NB4 (cell line): ENCODE measurements at places on chromosomes 12 and 14.

GRCh38 chr14:24889843-24890242, 160.1 kb downstream of the STXBP6 start:
- DNase-seq = no peak

GRCh38 chr12:71208053-71208685, 50.4 kb upstream of the TSPAN8 start:
- no peak for DNase-seq

GRCh38 chr14:53103636-53104340, 49.3 kb downstream of the DDHD1 start:
- no peak for DNase-seq

GRCh38 chr14:47662466-47662865, 12.9 kb downstream of the MDGA2 start:
- no peak for DNase-seq

DNA sequence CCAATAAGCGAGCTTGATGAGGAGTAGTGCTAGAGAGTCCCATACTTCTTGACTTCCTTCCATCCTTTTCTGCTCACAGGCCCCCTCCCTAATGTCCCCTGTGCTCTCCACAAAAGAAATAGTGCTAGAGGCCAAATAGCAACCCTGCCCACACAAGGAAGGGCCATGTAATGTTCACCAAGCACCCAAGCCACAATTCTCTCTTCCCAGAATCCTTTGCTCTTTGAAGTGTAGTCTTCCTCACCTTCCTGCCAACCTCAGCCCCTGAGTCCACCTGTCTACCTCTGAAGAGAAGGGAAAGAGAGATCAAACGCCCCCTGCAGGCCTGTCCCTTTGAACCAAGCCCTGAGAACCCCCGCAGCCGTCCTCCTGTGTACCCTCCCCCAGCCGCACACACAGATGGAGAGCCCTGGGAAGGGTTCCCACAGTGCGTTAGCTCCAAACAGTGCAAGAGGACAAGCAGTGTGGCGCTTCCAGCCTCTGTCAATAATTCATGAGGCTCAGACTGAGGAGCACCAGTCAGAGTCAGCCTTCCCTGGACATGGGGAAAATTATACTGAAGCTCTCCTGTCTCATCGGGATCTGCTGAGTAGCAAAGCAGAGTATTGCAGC, 1.9 kb upstream of the DHRS4 start:
- no peak for DNase-seq

- no peak for DNase-seq
These were observed 96.4 kb downstream of the GAS2L3 start for GRCh38 chr12:100669922-100670321.

DNA sequence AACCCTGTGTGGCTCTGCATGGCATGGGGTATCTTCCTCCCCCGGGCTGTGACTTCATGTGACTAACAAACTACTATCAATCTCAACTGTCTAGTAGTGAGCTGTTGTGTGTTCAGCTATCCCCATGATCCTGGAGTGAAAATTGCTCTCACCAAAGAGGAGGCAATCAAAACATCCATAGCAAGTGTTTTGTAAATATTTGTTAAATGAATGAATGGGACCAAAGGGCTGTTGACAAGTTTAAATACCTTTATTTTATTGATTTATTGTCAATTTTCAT, 138.1 kb upstream of the CPM start:
- DNase-seq = no peak

DNA sequence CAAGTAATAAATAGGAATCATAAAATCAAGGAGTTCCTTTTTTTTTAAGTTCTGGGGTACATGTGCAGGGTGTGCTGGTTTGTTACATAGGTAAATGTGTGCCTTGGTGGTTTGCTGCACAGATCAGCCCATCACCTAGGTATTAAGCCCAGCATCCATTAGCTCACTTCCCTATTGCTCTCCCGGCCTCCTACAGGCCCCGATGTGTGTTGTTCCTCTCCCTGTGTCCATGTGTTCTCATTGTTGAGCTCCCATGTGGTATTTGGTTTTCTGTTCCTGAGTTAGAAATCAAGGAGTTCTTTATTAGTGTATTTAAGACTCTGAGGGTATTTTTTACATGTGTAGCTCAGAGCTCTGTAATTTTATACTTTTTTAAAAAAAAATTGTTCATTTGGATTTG, 86.0 kb downstream of the SCFD1 start:
- DNase-seq = peak; percentile 2

- DNase-seq = no peak
These were observed 802.0 kb downstream of the C12orf50 start for GRCh38 chr12:87227162-87227561.

- no peak for DNase-seq
These were observed 21.0 kb downstream of the KRT80 start for GRCh38 chr12:52170827-52171226.

DNA sequence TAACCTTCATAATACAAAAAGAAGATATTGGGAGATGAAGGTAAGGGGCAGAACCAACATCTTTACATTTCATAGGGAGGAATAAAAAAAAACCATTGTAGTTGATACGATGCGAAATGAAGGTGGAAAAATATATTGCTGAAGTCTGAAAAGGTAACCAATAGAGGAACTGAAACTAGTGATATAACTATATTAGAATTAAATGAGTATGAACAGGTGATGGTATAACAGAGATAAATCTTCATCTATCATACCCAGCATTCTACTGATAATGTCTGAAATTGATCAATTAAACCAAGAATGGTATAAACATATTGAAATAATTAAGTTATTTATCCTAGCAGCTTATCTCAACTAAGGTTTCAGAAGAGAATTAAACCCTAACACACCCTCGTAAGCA, 332.1 kb downstream of the NELL2 start:
- no peak for DNase-seq

DNA sequence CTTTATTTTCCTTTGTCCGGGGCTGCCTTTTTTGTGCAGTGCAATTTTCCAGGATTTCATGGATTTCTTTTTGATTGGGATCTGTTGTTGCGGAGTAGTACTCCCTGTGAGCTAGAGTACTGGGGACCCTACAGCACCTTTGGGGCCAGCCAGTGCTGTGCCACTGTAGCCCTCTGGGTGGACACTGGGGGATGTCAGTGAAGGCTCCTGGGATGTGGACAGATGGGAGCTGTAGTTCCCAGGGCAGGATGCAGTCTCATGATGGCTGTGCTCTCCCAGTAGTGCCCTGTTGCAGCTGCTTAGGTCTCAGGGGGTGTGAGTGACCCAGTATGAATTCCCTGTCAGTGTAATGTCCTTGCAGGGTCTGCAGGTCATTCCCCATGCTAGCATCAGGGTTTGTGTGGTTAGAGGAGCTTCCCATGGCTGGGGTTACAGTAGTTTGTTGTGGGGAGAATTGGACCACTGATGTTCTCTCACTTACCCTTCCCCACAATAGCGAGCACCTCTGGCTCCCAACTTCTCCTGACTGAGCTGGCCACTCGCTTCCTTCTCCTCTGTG, 72.2 kb downstream of the BRMS1L start:
- no peak for DNase-seq

GRCh38 chr12:69331909-69332684, 16.1 kb upstream of the LYZ start:
- DNase-seq = no peak

DNA sequence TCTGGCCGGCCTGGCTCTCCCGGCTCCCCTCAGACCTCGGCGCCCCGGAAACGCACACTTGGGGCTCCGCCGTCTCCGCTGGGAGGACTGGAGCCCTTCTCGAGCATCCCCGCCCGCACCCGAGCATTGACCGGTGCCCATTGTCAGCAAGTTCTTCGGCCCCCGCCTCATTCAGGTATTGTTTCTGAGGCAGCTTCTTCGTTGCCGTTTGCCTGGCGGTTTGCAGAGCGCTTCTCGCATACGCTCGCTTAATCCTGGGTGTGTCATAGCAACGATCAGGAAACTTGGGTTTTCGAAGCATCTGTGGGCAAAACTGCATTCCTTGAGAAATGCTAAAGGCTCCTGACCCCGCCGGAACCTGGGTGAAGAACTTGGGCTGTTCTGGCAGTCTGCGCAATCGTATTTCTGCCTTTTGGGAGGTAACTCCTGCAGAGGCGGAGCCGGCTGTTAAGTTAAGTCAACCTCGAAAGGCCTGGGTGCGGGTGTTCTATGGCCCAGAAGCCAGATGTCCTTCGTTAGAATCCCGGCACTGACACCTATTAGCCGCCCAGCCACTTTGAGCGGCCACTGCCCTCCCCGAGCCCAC, 518 bp downstream of the GSKIP start:
- DNase-seq = peak; percentile 61

DNA sequence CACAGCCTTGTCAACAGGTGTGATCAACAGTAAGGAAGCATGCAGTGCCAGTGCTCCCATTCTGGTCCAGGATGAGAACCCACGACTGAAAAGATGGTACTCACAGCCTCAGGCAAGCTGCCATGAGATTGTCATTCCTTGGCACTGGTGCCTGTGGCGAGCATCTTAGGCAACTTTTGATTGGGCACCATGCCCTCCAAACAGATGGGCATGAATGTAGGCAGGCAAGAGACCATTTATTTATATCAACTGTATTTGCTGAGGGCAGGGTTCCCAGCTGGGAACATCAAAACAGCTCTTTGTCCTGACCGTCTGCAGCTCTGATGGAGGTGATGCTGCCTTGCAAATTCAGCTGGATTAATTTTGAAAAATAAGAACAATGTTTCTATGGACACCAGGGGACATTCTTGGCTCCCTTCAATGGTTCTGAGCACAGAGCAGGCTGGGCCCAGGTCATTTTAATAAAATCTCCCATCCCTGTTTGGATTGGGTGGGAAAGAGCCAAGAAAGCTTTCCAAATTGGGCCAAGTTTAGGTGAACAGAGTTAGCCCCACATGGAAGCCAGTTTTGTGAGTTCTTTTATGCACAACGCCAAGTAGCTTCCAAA, 522.5 kb downstream of the RMST start:
- no peak for DNase-seq

GRCh38 chr12:32467959-32468863, 68.9 kb downstream of the FGD4 start:
- DNase-seq = no peak

GRCh38 chr14:54599966-54600716, 33.2 kb downstream of the SAMD4A start:
- DNase-seq = no peak

DNA sequence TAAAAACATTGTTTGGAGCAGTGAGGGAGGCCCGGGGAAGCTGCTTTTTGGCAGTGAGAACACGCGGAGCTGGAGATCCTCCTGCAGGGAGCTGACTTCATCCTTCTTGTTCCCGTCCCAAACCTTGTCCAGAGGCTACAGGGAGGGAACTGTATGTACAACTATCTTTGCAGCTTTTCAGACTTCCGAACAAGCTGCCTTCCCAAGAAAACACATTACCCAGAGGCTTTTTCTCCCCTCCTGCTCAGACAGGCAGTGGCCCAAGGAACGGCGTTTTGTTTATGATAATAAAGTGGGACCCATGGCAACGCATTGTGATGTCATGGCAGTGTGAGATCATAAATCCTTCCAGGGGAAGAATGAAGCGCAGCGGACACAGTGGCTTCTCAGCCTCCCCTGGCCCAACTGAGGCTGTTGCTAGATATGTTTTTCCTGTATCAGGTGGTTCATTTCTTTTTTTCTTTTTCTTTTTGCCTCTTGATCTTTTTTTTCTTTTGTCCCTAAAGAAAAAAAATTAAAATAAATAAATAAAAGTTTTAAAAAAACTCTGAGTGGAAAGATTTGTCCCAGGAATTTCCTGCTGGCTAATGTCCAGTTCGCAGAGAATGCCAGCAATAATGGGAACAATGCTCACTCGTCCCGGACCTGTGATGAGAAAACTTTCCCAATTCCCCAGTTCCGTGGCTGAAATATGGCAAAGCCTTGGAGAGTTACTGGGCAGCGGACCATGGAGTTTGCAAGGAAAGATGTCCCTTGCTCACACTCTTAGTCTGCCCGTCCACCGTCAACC, 103.4 kb upstream of the MAP1LC3B2 start:
- peak; percentile 32 for DNase-seq

- no peak for DNase-seq
These were observed 615.4 kb upstream of the MIS18BP1 start for GRCh38 chr14:45868377-45868776.

GRCh38 chr12:104577581-104577981, 120.8 kb downstream of the CHST11 start:
- DNase-seq = no peak

GRCh38 chr12:128570191-128571065, 253.3 kb downstream of the SLC15A4 start:
- DNase-seq = no peak

DNA sequence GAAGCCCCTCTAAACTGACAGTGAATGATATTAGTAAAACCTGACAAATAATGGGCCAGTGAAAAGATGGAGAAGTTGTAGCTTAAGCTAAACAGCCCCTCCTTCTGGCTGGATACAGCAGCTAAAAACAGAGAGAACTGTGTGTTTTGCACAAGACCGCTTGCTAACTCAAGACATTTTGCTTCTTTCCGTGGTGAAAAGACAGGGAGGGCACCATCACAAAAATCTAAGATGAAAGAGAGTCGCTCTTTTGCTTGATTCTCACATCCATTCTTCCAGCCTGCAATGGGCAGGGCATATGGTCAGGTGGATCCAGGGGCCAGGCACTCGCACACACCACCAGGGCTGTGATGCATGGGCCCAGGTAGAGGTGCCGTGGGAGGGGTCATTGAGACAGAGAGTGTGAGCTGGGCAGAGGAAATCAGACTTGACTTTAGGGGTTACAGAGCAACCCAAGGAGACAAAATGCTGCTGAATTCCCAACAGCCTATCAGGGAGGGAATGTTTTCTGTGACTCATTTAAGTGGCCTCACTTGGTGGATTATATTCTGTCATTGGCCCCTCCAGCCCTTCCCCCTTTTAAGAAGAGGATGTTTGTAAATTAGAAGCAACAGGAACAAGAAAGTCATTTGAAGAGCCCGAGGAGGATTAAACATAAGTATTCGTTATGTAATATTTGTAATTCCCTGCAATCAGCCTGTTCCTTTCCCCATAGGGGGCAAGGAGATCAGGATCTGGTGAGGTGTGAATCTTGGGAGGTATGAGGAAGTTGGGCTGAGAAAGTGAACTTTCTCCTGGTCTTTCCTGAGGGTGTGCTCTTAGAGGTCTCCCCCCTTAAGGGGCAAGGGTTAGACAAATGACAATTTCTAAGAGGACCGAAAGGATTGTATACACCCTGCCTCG, 12.3 kb downstream of the EMP1 start:
- DNase-seq = peak; percentile 70

DNA sequence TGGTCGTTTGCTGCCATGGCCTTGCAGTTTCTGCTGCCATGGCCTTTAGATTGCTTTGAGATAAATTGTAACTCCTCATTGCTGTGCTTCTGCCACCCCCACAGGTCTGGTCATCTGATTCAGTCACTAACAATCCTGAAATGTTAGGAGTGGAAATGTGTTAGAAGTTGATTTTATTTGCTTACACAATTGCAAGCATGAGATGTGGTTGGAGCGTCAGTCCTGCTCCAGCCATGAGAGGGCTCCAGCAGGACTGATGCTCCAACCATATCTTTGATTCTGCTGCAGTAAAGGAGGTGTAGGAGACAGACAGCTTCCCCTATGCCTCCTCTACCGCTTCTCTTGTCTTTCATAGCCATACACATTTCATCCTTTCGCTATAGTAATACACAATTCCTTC, 226.8 kb upstream of the RGS6 start:
- DNase-seq = peak; percentile 6

DNA sequence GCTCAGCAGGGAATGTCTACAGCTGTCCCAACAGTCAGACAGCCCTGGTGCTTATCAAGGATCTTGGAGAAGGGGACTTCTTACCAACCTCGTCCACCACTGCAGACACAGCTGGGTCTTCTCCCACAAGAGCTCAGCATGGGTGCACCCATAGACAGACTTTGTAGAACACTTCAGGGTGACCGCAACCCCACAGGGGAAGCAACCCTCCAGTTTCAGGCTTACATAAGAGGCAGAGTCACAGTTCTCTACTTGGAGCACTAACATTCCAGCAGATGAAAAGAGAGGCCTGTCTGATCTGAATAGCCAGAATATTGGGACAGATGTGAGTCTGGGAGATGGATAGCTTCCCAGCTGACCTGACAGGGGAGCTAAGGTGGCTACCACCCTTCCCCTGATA, 3.5 kb upstream of the CLEC1A start:
- no peak for DNase-seq
